Left renal cortex interstitium (tissue), 4 donors: ENCODE measurements at places on chromosomes 3 and 15.

DNA sequence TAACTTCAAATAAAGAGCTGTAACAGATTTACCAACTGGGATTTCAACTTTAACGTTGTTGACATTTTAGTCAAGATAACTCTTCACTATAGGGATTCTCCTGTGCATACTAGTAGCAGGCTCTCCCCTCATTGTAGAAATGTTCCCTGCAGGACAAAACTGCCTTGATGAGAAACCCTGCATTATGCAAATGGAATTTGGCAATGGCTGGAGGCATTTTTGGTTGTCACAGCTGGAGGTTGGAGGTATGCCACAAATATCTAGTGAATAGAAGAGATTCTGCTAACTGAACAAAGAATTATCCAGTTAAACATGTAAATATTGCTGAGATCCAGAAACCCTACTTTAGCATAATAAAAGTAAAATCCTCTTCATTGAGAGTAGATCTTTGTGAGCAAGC is 928.8 kb upstream of the ALCAM start:
- DNase-seq = no peak

DNA sequence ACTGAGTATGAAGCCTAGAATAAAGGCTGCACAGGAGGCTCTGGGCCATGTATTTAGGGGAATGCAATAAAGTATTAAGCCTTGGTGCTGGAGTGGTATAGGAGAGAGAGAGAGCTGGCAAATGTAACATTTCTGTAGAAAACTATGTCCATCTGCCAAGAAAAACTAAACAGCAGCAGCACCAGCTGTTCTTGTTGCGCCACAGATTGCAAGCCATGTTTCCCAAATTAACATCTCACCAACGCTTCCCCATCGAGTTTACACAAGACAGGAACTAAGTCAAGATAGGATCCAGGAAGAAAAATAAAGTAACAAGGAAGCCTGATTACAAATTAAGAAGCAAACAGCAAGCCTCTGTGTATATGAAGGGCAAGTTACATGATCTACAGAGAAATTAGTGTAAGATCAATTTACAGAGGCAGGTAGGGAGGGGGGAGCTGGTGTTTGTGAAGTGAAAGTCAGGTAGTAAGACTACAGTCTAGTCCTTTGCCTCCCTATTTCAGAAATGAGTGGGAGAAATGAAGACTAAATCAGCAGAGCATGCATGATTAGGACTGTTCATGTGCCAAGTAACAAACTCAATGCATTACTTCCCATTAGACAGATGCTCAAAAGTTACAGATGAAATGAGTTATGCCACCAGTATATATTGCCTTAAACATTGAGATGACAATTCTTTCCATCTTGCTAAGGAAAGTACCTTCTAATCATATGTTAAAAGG is 900.5 kb downstream of the EPHA3 start:
- DNase-seq = no peak

DNA sequence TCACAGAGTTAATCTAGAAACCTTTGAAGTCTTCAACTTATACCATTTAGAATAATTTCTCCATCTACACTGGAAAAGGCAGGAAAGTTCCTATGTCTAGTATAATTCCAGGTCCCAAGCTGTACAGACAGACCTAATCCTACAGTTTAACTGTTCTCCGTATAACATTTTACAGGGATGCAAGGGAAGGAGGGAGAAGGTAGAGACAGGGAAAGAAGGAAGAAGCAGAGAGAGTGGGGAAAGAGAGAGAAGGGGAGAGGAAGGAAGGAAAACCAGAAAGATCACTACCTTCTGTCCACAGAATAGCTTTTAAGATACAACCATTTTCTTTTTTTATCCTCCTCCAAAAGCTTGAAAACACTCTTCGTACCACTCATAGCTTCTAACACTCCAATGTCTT is 185.8 kb downstream of the FOXP1 start:
- DNase-seq = no peak

DNA sequence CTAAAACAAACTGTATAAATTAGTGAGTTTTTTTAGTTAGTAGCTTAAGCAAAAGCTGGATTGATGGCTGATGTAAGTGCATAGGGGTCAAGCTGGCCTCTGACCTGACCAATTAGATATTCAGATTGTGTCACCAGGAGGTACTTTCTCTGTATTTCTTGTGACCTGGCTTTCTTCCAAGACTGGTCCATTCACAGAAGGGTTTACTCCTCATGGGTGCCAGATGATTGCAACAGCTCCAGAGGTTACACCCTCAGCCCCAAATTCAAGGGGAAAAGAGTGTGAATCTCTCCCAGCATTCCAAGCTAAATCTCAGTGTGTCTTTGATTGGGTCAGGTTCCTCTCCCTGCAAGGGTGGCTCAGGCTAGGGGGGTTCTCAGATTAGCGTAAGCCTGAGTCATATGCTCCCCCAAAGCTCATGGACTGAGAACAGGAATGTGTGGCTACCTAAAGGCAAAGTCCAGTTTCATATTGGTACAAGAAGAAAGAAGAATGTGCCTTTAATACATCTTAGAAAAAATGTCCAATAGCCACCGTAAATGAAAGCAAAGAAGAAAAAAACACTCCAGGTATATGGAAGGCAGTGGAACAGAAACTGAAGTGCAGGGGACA is 16.5 kb downstream of the PML start:
- DNase-seq = no peak

- no peak for DNase-seq
Observed at GRCh38 chr3:127902486-127902885, 12.5 kb upstream of the KBTBD12 start.

DNA sequence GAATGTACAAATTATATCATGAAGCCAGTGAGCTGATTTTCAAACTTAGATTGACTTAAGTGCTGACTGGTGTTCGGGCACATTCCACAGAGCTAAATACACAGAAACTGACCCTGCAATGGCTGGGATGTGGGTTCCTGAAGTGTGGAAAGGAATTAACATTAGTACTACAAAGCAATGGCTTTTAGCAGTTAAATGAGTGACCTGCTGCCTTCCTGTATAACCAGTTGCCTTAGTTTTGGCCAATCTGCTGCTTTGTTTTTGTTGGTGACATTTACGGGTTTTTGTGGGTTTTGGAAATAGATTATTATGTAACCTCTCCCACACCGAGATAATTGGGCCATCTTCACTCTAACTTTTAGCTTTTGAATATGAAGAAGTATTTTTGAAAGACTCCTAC is 2.4 kb upstream of the SKIC8 start:
- DNase-seq = no peak

DNA sequence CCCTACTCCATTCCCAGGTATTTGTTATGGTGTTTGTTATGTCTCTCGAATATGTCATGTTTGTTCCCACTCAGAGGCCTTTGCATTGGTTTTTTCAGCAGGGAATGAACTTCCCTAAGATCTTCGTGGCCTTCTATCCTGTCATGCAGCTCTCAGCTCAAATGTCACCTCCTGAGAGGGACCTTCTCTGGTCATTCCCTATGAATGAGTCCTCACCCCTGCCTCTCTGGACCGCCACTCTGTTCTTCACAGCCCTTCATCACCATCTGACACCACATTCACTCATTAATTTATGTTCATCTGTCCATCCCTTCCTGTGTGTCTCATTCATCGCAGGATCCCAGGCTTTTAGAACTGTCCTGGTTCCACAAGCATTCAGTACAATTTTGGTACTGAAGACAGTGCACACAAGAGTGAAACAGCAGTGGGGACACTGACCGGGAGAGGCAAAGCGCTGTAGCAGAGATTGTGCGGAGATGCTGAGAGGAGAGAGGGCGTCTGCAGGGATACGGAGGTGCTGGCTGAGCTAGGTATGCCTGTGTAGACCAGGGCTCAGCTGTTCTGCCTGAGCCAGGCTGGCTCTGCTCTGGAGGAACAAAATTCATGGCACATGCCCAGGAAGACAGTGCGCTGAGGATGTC is 132.3 kb downstream of the CHCHD6 start:
- no peak for DNase-seq

DNA sequence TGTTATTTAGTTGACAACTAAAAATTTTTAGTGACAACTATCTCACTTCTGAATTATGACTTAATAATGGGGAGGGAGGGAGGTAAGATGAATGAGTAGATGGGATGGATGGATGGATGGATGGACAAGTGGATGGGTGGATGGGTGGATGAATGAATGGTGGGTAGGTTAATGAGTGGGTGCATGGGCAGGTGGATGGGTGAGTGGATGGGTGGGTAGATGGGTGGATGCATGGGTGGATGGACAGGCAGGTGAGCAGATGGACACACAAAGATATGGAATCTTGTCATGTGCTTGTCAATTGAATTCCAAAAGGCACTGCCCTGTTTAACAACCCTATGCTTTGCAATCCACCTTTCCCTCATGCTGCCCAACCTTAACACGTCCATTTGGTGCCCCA is 41.5 kb downstream of the KLHL25 start:
- no peak for DNase-seq

DNA sequence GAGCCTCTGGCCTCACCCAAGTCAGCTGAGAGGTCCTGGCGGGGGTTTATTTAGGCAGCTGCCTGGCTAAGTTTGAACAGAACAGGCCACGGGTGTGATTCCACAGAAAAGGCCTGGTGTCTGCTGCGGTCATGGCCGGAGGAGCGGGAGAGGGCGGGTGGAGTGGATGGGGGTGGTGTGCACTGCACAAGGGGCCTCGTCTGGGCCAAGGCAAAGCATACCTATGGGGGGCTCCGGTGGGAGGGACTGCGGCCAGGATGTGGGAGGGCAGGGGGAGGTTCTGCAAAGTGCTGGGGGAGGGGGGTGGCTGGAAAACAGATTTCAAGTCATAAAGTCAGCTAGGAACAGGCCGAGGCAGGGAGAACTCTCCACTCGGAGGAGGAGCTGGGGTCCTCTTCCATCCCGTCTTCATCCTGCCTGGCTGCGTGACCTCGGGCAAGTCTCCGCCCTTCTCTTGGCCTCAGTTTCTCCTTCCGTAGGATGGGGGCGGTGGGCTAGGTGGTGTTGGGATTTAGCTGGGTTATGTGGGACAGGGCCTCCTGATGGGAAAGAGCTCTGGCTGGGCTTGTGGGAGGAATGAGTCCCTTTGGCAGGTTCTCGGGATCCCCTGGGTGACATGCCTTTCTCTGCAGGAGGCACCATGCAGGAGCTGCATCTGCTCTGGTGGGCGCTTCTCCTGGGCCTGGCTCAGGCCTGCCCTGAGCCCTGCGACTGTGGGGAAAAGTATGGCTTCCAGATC is 878 bp downstream of the ISLR start:
- peak; percentile 58 for DNase-seq

DNA sequence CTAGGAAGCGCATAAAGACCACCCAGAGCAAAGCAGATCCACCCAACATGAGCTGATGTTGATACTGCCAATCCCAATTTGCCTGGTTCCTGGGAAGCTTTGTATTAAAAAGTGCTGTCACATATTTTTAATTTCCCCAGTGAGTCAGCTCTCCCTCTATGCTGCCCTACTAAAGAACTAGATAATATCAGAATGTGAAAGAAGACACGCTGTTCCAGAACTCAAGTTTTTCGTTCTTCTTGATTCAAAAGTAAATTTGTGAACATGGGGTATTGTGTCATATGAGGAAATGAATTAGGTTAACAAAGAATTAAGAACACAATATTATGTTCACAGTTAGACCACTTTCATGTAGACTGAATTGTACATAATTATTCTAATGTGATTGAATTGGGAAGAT is 734.2 kb upstream of the ALCAM start:
- no peak for DNase-seq

DNA sequence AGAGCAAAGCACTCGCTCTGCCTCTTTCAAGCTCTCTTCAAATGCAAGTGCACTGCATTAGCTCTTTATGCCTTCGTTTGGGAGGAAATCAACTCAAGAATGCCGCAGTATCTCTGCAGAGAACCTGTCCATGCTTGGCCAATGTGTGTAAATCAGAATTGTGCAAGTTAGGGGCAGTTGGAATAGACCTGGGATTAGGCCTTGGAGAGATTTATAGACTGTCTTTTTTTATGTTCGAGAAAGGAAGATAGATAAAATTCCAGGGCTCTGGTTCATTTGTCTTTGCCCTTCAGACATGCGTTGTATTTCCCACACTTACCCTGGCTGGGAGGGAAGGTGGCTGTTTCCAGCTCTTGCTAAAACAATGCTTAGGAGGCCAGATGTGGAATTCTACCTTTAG is 163.7 kb downstream of the MOBP start:
- no peak for DNase-seq

DNA sequence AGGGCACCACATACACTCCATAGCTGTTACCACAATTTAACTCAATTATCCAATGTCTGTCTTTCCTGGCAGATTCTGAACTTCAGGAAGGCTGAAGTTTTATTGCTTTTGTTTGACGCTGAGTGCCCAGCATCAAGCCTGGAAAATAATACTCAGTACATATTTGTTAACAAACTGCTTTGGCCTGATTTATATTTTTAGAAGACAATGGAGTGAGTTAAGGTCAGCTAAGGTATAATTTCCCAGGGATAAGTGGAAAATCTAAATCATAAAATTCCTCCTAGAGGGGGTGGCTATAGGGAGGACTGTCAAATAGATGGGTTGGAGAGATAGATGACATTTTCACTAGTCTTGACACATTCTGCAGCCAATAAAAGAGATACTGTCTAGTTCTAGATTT is 659.4 kb upstream of the ADAMTS9 start:
- no peak for DNase-seq

DNA sequence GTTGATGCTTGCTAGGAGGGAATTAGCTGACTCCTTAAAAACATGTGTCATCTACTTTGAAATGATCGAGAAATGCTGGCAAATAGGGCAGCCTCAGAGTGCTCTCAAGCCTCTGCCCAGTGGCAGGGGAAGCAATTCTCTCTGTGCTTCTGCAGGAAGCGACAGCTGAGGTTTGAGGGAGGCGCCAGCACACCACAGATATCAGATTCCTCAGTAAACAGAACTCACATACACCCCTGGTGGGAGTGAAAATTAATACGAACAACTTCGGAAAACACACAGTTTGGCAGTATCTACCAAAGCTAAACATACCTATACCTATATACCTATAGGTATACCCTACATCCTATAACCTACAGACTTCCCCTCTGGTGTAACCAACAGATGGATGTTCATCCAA is 61.3 kb downstream of the NSMCE3 start:
- peak; percentile 54 for DNase-seq

DNA sequence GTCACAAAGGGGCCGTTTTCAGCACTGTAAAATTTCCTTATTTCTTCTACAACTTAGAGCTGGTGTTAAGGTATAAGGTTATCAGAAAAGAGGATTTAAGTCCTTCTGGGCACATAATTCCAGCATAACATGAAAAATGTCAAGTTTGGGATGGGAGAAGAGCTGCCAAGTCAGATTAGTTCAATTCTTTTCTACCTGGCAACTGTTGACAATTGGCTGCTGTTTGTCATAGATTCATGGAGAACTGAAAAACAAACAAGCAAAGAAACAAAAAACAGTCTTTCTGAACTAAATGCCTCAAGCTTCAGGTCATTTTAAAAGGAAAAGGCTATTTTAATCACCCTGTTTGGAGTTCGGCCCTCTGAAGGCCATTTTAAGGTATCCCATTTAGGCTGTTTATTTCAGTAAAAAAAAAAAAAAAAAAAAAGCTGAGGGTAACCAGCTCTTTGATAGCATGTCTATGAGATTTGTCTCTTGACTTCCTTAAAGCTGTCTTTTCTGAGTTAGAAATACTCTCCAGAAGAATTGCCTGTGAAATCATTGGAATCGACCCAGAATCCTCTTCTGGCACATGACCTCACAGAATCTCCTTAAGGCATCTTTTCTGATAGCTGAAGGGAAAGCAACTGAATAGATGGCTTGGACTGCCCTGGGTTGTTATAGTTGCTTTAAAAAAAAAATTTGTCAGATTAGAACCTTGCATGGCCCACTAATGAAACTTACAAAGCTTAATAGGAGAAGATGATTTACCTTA is 173.3 kb downstream of the SEMA6D start:
- no peak for DNase-seq

GRCh38 chr3:38651153-38651789 is 1.8 kb upstream of the SCN5A start:
- no peak for DNase-seq
